Airway epithelial cell (primary cell): ENCODE measurements at places on chromosomes 3 and 15. TPM values are rescaled to one million over a fixed set of nuclear protein-coding genes. Genes with fewer than 3 reads are reported as not detected.

Gene RGMA
- total RNA-seq: 5.9 and 6.6 TPM in 2 replicates

Gene CPNE9
- total RNA-seq: not detected in 2 replicates

Gene SLC51B
- not detected in 2 replicates for total RNA-seq

Gene SLC24A5
- total RNA-seq: not detected in 2 replicates

Gene NECTIN3
- 5.0 and 5.7 TPM in 2 replicates for total RNA-seq

Gene MFGE8
- 35.9 and 42.7 TPM in 2 replicates for total RNA-seq

Gene NMB
- 12.0 and 12.6 TPM in 2 replicates for total RNA-seq

Gene ILDR1
- total RNA-seq: 1.7 and 1.9 TPM in 2 replicates

Gene GPR15
- total RNA-seq: not detected in 2 replicates

Gene ACTC1
- not detected in 2 replicates for total RNA-seq
